ENCODE measurements at places on chromosomes 2 and 18.
A peak's percentile ranks its signal among the peaks of the same experiment; 100 is the strongest.

GRCh38 chr2:179444056-179444455, 179.4 kb upstream of the SESTD1 start:
- DNase-seq, result no peak

GRCh38 chr2:675460-675859, 1.7 kb downstream of the TMEM18 start:
- no peak for DNase-seq

GRCh38 chr2:144151405-144151804, 368.5 kb downstream of the ZEB2 start:
- no peak for DNase-seq

DNA sequence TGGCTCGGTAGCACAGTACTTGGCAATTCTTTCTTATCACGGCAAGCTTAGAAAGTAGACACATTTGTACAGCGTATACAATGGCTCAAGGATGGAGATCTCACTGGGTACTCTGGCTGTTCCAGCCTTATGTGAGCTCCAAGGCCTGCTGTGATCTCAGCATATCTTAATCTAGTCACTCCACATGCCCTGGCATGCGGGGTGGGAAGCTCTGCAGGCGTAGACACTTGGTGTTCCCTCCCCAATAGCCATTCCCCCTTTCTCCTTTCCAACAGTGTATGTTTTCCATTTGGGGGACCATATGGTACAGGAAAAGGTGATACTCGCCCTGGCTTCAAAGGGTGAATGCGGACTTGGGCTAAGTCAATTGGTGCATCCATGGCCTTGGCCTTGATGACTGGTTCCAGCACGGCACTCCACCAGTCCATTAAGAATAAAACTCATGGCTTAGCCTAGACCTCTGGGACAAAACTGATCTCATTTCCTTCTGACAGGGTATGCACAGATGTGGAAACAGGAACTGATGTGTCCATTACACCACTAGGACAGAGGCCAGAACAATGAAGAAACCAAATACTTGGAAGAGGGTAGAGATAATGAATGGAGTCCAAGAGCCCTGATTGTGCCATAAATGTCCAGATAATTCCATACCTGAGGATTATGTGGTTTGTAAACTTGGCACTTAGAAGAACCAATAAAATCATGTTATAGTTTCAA, 28.4 kb downstream of the TGIF1 start:
- no peak for DNase-seq

- no peak for DNase-seq
Observed at GRCh38 chr2:102782933-102783332, 21.1 kb downstream of the TMEM182 start.

GRCh38 chr2:44542520-44542919, 180.8 kb downstream of the CAMKMT start:
- no peak for DNase-seq

DNA sequence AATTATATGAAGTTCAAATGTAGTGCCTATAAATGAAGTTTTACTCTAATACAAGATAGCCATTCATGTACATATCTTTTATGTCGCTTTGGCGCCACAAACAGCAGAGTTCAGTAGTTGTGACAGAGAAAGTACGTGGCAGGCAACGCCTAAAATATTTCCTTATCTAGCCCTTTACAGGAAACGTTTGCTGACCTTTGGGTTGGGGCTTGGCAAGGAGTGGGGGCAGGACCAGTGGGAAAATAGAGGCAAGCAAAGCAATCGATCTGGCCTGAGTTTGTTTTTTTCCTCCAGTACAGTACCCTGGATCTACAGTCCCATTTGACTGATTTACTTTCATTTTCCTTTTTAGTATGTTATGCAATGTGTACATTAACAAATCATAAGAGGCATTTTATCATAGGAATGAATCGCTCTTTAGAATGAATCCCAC, 13.1 kb downstream of the CCDC68 start:
- peak; percentile 36 for DNase-seq

DNA sequence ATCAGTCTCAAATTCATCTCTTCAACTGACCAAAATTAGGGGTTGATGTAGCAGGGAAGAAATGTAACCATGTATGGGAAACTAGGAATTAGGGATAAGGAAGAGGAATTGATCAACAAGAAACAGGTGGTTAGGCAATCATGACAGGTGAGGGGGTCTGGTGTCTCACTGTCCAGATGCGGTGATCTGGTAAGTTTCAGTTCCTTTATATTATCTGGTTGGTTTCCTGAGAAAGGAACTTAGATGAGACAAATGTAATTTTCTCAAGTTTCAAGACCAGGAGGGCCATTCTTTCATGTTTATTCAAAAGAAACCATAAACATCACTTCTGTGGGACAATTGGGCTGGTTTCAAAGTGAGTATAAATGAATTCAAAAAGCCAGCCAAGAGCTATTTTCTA, 306.2 kb upstream of the KCNJ3 start:
- DNase-seq, result no peak

DNA sequence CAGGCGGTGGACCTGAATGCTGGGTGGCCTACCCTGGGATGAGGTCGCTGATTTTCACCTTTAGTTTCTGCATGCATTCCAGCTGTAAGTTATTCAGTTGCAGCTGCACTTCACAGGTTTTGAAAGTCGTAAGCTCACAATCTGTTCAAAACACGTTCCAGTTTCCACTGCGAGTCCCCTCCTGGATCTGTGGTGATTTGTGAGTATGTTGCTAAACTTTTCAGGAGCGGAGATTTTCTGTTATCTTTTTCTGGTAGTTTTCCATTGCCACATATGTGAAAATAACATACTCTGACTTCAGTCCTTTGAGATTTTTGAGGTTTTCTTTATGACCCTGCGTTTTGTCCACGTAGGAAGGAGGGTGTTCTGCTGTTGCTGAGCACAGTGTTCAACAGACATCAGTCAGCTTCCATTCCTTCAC, 102.1 kb downstream of the SNTG2 start:
- DNase-seq, result no peak

GRCh38 chr2:57218206-57218605, 828.4 kb upstream of the VRK2 start:
- DNase-seq, result no peak

DNA sequence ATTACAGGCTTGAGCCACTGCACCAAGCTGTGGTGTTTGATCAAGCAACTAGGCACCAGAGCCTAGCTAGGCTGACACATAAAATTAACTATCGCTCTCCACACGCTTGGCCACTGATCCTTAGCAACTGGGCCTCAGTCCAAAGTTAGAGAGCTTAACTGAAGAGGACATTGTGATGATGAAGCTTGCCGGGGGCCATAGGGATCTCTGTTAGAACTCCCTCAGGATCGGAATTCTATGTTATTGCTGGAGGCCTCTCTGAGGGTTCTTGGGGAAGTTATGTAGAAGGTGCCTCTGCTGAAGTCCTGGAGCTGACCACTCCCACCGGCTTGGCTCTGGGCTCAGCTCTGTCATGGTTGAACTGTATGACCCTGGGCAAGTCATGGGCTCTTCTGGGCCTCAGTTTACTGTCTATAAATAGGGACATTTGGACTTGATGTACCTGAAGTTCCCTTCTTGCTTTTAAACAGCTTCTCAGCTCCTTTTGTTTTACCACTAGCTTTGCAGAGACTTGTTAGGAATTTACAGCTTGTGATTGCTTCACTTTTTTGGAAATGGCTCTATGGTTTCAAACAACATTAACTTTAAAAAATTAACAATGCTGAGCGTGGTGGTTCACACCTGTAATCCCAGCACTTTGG, 44.1 kb downstream of the GATA6 start:
- DNase-seq, result no peak

GRCh38 chr2:65415091-65415490, 17.3 kb downstream of the SPRED2 start:
- DNase-seq, result no peak

- DNase-seq, result no peak
Observed at GRCh38 chr2:33267756-33268155, 208.7 kb upstream of the RASGRP3 start.

DNA sequence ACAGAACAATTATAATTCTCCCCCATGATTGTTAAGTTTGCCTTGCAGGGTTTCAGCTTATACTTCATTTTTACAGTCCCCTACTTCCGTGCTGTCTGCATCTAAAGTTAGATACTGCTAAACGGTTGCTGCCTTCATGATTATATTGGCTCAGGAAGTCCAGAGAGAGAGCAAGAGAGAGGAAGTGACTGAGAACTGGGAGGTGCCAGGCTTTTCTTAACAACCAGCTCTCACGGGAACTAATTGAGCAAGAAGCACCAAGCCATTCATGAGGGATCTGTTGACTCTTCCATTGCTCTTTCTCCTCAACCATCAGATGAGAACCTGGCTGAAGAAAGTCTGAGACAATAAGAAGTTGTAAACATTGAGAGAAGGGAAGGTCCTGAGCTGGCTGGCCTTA, 125.5 kb upstream of the SIX2 start:
- no peak for DNase-seq

GRCh38 chr18:61771861-61772260, 120.9 kb downstream of the RNF152 start:
- DNase-seq, result no peak

- no peak for DNase-seq
Observed at GRCh38 chr2:37614061-37614738, 57.2 kb downstream of the CDC42EP3 start.

DNA sequence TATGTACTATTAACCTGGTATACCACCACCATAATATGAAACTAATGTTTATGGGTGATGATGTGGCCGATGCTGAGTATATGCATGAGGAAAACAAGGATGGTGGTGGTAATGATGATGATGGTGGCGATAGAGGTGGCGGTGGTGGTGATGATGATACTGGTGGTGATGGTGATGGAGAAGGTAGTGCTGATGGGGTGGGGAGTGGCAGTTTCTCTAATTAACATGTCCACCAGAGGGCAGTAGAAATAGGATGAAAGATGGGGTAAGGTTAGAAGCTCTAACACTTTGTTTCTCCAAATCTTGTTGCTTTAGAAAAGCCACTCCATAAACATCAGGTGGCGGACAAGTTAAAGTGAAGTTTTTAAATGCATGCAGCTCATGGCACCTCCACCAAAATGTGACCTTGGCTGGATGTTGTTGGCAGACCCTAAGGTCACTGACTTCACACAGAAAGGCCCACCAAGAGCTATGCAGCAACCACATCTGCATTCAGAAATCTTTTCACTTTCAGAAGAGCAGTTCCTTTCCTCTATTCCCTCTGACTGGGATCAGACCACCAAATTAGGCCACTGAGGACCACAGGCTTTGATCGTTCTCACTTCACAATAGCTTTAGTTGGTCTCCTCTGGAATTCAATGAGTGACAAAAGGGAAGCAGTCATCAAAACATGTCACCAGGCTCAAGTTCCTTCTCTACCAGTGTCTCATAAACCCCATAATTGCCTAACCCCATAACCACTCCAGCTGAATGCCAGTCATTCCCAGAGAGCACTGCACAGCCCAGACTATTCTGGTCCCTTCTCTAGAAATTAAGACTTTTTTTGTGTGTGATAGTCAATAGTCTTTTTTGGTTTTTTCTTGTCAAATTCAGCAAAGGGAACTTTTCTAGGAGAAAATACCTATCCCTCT, 7.5 kb upstream of the BCL11A start:
- no peak for DNase-seq

DNA sequence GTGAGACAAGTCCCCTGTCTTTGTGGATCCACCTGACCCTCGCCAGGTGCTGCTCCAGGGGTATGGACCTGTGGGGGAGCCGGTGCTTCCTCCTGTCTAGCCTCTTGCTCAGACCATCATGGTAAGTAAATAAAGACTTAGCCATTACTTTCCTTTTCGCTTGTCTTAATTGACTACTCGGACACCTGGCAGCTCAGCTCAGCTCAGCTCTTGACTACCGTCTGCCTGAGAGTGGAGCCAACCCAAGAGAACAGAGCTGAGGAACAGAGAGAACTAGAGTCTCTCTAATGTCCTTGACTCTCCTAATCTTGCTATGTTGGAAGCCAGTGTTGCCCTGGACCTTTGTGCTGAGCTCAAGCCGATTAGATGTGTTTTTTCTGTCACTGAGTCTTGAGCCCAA, 170.3 kb upstream of the CXCR4 start:
- DNase-seq, result no peak

DNA sequence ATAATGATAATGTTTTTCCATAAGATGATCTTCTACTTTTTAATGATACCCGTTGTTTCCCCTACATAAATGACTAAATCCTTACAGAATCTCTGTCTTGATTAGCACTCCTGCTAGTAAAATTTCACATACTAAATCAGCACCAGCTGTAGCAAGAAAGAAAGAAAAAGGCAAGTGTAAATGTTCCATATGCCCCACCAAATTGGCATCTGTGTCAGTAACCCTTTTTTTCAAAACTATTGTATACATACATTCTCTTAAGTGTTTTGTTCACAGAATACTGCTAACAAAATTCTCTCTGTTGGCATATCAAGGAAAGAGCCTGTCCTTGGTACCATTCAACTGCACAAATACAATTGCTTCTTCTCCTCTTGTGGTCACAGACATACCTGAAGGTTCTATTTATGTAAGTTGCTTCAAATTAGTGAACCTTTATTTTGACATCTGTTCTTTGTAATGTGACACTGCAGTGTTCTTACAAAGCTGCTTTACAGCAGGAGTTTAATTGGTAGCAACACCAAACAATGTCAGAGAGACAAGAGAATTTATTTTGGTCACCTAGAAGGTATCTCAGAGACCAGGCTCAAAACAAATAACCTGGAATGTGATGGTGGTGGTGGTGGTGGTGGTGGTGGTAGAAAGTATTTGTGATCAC, 641.9 kb downstream of the ZEB2 start:
- peak; percentile 7 for DNase-seq

GRCh38 chr18:48806551-48807261, 144.1 kb downstream of the SMAD7 start:
- DNase-seq, result no peak

GRCh38 chr2:54610700-54611099, 112.8 kb upstream of the EML6 start:
- no peak for DNase-seq

- no peak for DNase-seq
Observed at GRCh38 chr2:112776113-112776512, 8.2 kb downstream of the IL1A start.

DNA sequence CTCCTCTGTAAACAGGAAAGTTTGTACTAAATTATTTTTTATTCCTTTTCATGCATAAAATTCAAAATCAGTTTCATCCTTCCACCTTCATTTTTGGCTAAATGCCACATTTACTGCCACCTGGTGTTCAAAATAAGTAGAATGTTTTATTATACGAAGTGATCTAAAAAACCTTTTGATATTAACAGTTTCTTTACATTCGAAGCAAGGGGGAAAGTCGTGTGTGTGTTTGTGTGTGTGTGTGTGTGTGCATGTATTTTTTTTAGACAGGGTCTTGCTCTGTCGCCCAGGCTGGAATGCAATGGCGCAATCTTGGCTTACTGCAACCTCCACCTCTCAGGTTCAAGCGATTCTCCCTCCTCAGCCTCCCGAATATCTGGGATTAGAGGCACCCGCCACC, 9.0 kb upstream of the SCN9A start:
- DNase-seq, result peak; percentile 49

- DNase-seq, result no peak
Observed at GRCh38 chr2:97919858-97920257, 75.9 kb downstream of the TMEM131 start.

DNA sequence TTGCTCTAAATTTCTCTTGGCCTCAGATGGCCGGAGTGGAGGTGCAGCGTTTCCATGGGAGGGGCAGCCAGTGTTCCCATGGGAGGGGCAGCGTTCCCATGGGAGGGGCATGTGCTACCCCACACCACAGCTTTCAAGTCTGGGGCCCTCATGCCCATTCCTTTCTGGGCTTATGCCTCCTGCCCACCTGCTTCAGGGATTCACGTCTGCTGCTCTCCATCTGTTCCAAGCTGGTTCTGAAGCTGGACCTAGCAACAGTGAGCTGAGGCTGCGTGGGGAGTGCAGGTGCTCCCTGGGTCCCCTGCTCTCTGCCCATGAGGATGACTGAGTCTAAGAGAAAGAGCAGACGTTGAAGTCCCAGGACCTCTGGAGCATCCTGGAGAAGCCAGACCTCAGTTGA, 243.1 kb upstream of the PXDN start:
- DNase-seq, result no peak

All from NCI-H526 (cell line).